ENCODE measurements at places on chromosomes 2 and 18.

GRCh38 chr2:63344575-63345284 lies 243.5 kb downstream of the WDPCP start:
- ATAC-seq, result no peak

GRCh38 chr2:109721135-109721534 lies 73.0 kb upstream of the RGPD5 start:
- ATAC-seq, result no peak

DNA sequence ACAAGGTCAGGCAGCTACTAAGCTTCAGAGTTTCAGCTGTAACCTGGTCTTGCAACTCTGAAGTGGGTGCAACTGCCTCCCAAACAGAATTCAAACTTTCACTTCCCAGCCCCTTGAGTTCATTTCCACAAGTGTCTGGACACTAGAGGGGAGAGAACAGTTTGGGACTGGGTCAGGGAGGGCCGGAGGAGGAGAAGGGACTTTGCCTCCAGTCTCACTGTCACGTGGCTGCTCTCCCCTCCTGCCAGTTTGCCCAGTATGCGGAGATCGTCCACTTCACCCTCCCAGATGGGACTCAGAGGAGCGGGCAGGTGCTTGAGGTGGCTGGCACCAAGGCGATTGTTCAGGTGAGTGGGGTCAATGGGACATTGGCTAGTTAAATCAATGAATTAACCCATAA lies 20.6 kb upstream of the ANKRD53 start:
- no peak for ATAC-seq

GRCh38 chr2:191302459-191303139 lies 57.4 kb downstream of the MYO1B start:
- no peak for ATAC-seq

- ATAC-seq, result no peak
Observed at GRCh38 chr2:135471106-135471505, 59.9 kb downstream of the ZRANB3 start.

GRCh38 chr18:38957736-38958135 lies 1392.1 kb upstream of the CELF4 start:
- ATAC-seq, result no peak

DNA sequence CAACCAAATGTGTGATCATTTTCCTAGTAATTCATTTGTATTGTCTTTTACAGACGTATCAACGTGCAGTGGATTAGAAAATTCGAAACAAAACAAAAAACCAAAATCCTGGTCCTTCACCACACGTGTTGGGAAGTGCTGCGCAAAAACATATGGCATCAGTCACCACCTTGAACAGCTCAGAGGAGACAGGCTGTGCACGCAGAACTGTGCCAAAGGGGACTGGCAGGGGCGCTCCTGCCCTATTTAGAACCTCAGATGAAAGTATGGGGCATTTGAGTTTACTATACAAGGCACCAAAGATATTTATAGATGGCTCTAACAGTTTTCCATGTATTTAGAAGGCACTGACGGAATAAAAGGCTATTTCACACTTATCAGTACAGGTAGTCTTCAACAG lies 42.3 kb downstream of the NOL10 start:
- no peak for ATAC-seq

GRCh38 chr2:30072250-30072842 lies 74.5 kb upstream of the YPEL5 start:
- peak; percentile 99 for ATAC-seq

DNA sequence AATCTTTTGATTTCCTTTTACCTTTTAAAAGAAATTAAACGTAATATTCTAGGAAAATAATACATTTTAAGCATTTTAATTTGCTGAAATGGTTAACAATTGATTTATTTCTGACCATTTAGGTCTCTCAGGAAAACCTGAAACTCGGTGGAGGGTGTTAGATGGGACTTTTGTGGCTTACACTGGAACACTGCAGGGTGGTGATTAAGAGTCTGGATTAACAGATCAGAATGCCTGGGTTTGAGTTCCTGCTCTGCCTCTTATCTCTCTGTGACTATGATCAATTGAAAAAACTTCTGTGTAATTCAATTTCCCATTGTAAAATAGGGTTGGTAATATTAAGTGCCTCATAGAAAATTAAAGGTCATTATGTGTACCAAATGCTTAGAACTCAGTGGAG lies 168.7 kb downstream of the UBE2E3 start:
- no peak for ATAC-seq

- ATAC-seq, result peak; percentile 46
Observed at GRCh38 chr2:239095460-239096081, 247.7 kb downstream of the TWIST2 start.

DNA sequence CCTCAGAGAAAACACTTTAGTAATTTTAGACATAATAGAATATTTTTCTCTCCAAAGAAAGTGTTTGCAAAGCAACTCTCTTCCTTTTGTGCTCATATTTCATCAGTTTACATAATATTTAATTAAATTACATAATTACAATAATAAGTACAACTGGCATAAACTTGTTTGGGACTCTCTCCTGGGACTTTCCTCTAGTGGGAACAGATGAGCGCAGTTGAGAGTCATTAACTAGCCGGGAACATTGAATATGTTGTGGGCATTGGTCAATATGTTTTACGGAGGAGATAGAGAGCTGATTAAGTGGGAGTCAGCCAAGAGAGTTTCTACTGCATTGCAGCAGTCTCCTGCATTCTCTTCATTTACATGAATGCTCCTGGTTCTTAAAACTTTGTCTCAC lies 607.7 kb downstream of the ARHGAP15 start:
- ATAC-seq, result no peak

DNA sequence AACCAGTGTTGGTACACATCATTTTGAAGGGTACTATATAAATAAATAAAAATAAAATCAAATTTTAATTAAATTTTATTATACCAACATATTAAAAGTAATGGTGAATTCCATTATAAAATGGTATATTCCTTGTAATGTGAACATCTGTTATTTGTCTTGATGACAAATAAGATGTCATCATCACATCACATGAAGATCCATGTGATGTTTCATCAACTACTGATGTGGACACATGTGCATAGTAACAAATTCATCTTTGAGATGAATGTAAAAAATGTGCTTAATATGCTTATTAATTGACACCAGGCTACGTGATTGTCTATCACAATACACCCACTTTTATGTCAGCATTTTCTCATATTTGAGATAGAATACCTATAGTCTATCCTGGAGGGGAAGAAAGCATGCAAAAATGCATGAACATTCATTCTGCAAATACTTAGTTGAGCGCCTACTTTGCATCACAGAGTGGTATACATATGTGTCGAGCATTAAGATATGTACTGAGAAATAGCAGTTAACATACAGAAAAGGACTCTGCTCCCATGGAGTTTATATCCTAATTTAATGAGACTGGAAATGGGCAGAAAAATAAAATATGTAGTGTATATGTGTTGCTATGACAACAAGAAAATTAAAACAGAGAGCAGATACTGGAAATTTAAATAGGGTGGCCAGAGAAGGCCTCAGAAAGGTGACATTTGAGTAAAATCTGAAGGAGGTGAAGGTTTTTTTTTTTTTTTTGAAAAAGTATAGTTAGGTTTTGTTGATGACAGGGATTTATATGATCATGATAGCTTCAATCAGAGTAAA lies 281.1 kb downstream of the ARHGAP15 start:
- ATAC-seq, result no peak

GRCh38 chr2:29013057-29013780 lies 32.1 kb downstream of the TOGARAM2 start:
- ATAC-seq, result no peak

DNA sequence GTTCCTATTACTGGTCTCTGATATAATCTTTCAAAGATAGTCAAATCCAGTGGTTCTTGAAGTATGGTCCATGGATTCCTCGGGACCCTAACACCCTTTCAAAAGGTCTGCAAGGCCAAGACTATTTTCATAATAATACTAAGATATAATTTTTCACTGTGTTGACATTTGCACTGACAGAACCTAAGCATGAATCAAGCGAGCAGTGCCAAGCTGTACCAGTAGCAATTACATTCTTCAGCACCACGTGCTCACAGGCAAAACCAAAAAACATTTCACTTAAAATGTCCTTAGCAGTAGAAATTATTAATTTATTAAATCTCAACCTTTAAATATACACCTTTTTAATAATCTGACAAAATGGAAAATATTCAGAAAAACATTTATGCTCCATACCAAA lies 59.1 kb downstream of the EIF2AK3 start:
- no peak for ATAC-seq

DNA sequence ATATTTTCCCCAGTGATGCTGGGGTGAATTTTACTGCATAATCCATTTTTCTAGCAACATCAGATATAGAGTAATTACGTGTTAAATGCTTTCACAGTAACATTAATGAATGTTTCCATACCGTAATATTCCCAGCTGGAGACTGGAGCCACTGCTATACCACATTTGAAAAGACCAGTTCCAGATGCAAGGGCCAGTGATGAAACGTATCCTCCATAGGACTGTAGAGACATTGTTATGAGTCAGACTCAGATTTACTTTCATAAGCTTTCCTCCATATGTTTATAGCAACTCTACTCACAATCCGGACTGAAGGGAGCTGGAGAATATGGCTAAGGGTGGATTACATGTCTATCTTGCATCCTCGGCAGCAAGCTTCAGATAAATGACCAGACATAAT lies 22.7 kb upstream of the GCG start:
- no peak for ATAC-seq

- ATAC-seq, result no peak
Observed at GRCh38 chr2:208129744-208130711, at the start of gene CRYGC. TSS of gene CRYGC (minus strand) at chr2:208129828. CDS start at chr2:208129792, 36 bp downstream.

- ATAC-seq, result peak; percentile 68
Observed at GRCh38 chr18:44715245-44715644, 34.6 kb downstream of the SETBP1 start.

- ATAC-seq, result no peak
Observed at GRCh38 chr2:230925443-230925878, 419 bp upstream of the GPR55 start.

- no peak for ATAC-seq
Observed at GRCh38 chr18:50956116-50956515, 11.7 kb upstream of the ELAC1 start.

- no peak for ATAC-seq
Observed at GRCh38 chr2:28287256-28287915, 105.3 kb upstream of the FOSL2 start.

- ATAC-seq, result no peak
Observed at GRCh38 chr2:163420604-163421003, 315.2 kb downstream of the FIGN start.

DNA sequence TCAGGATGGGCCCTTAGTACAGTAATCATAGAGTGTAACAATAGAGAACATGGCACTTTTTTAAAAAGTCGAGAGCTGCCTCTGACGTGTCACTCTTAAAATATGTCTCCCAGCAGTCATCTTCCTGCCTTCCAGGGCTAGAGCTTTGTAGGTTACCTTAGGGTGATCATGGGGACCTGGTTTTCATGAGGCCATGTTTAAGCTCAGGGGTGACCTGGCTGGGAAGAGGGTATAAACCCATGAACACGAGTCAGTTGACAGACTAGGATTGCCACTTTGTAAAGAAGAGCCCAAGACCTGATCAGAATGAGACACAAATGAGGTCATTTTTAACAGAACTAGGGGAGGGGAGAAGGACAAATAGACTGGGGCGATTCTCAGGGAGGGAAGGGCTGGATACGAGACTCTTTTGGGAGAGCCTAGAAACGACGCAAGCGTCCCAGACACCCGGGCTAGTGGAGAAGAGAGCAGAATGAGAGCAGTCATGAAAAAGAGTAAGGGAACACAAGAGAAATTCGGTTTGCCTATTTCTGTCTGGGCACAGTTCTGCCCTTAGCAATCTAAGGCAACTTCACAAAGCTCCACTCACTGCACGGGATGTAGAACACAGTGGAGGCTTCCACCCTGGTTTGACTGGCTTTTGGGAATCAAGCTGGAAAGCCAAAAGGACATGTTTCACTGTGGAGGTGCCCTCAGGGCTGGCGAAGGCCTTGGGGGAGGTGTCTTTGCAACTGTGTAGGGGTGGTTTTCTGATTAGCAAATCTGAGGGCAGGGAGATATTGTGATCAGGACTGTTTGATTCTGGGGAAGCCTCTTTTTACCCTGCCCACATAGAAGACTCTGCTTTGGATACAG lies 1.8 kb upstream of the RAB31 start:
- no peak for ATAC-seq

- ATAC-seq, result peak; percentile 23
Observed at GRCh38 chr2:136225950-136226835, 108.2 kb upstream of the CXCR4 start.

DNA sequence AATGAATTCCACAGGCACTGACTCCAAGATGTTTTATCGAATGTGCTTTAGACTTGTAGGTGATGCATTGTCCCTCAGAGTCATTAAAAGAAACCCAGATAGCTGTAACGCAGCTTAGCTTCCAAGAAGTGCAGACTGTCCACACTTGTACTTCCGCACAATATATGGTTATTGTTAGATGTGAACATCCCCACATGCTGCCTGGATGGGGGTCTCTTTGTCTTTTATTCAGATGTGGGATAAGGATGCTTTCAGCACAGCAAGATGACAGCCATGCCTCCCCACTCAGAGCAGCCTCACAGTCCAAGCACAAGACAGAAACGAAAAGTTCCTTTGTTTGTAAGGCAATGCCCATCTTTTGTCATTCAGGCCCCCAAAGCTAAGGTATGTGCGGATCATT lies 416.6 kb downstream of the HRH4 start:
- ATAC-seq, result no peak

Data from motor neuron (in vitro differentiated cells).